T-cell (primary cell): ENCODE measurements at places on chromosomes 16 and 17. TPM values are rescaled to one million over a fixed set of nuclear protein-coding genes. Genes with fewer than 3 reads are reported as not detected.

MT1M gene
- total RNA-seq = not detected

RAB26 gene
- total RNA-seq = 0.19 TPM

KRTAP2-2 gene
- total RNA-seq = not detected

TAC4 gene
- total RNA-seq = not detected

TOP2A gene
- 4.2 TPM for total RNA-seq

PRSS8 gene
- not detected for total RNA-seq

LITAF gene
- 256 TPM for total RNA-seq

TOX3 gene
- total RNA-seq = 0.09 TPM

RAD51C gene
- 22.8 TPM for total RNA-seq

FBXO39 gene
- 0.26 TPM for total RNA-seq

TM4SF5 gene
- not detected for total RNA-seq

SLC47A1 gene
- not detected for total RNA-seq
